HS-27A (cell line): ENCODE measurements at places on chromosomes 3 and 15.
A peak's percentile ranks its signal among the peaks of the same experiment; 100 is the strongest.

- DNase-seq = no peak
Measured at GRCh38 chr3:126155819-126156218, 24.6 kb downstream of the ALDH1L1 start.

DNA sequence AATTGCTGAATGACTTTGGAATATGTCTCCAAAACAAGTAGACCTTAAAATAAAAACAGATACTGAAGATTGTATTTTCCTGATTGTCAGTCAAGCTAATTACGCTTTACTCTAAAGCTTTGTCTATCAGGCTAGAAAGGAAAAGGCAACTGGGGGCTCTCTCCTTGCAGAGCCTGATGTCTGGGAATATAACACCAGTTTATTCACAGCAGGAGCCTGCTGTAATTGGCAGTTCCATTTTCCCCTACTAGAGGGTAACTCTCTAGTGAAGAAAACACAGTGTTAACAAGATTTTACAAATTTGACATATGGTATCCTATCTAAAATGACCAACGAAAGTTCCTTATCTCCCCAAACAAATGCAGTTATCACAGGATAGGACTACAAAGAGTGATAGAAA is 158.8 kb downstream of the PDZRN3 start:
- DNase-seq = no peak

- no peak for DNase-seq
Measured at GRCh38 chr15:66429117-66429516, 42.4 kb downstream of the MAP2K1 start.

- no peak for DNase-seq
Measured at GRCh38 chr3:104520228-104520655, 846.5 kb upstream of the ALCAM start.

DNA sequence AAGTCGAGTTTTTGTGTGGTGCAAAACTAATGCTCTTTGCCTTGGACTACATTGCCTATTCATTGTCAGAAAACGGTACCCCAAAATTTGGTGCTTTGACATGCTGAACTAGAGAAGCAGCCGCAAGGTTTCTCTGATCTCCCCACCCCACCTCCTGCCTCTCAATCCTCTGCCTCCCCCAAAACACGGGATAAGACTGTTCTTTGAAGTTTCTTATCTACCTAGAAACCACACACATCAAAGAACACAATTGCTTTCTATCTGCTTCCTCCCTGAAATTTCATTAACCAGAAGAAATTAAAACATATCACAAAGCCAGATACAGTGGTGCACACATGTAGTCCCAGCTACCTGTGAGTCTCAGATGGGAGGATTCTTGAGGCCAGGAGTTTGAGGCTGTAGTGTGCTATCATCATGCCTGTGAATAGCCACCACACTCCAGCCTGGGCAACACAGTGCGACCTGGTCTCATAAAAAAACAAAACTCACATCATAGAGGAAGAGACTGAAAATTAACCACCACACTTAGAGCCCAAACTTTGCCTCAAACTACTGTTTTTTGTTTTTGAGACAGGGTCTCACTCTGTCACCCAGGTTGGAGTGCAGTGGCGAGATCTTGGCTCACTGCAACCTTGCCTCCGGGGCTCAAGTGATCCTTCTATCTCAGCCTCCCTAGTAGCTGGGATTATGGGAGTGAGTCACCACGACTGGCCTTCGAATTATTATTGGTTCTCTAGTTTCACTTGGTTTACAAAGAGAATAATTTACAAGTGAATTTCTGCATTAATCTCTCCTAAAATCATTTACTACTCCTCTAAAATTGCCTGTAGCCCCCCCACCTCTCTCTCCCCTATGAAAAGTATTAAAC is 2.7 kb upstream of the PCNP start:
- no peak for DNase-seq

DNA sequence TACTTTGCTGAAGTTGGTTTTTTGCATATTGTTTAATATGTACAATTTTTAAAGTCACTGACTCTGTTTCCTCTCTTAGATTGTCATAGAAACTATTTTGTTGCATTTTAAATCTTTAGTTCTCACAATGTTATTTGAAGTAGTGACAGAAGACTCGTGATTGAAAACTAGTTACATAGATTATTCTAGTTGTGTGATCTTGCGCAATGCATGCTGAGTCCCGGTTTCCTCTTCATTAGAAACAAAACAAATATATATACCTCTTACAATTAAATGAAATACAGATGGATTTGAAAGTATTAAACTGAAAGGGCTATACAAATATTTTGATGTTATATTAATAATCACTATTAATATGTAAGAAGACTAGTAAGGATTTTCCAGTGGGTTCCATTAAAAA is 333.0 kb downstream of the LPP start:
- no peak for DNase-seq

DNA sequence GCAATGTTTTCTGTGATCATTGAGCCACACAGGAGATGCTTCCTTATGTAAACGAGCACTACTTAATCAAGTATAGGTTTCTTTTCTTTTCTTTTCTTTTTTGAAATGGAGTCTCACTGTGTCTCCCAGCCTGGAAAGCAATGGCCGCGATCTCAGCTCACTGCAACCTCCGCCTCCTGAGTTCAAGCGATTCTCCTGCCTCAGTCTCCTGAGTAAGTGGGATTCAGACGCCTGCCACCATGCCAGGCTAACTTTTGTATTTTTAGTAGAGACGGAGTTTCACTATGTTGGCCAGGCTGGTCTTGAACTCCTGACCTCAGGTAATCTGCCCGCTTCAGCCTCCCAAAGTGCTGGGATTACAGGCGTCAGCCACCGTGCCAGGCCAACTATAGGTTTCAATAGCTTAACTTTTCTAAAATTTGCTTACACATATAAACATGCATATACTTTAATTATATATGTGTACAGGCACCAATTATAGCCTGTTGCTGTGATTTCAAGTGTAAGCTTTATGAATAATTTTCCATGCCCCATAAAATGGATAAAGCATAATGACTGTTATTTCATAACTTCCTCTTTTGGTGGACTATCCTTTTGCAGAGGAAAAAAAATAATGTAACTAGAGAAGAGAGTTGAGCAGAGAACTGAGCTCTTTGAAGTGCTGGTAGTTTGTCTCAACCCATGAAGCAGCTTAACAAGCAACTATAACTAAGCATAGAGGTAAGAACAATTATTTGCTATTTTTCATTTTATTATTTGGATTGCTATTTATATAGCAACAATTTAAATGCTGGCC is 24.8 kb upstream of the MBNL1 start:
- no peak for DNase-seq

DNA sequence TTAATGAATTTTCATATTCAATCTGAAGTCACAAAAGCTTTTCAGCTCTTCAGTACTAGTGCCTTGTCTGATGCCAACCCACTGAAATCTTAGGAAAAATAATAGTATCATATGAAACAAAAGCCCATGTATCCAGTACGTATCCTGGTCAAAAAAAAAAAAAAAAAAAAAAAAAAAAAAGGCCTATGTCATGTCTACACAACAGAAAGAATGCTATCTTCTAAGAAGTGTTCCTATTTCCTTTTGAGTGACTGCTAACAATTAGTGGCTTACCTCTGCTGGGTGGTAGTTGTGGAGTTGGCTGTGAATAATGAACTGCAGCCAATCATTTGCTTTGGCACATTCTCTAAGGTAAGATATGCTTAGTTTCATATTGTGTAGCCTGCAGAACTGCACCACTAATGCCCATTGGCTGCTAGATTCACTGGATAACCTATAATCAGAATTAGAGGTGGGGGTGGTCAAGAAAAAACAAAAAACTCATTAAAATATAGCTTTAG is 59.6 kb downstream of the EIF3J start:
- DNase-seq = no peak

DNA sequence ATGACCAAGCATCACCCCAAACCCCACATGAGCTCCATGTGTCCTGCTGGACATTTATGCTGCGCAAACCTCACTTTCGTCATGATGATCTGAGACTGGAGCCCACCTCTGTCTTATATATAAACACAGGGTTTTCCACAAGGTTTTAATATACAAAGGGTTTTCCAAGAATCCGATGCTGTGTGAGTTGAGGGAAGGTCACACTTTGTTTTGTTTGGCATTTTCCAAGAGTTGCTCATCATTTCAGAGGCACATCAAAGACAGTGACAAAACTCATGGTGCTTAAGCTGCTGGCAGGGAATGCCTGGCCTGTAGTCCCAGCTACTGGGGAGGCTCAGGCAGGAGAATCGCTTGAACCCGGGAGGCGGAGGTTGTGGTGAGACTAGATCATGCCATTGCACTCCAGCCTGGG is 20.0 kb downstream of the EFCC1 start:
- no peak for DNase-seq

GRCh38 chr15:68277131-68277602 is 378 bp upstream of the FEM1B start:
- DNase-seq = no peak

GRCh38 chr3:169526246-169526645 is 137.3 kb downstream of the MECOM start:
- DNase-seq = peak; percentile 43

- DNase-seq = no peak
Measured at GRCh38 chr3:151421938-151422337, 37.4 kb upstream of the P2RY12 start.

DNA sequence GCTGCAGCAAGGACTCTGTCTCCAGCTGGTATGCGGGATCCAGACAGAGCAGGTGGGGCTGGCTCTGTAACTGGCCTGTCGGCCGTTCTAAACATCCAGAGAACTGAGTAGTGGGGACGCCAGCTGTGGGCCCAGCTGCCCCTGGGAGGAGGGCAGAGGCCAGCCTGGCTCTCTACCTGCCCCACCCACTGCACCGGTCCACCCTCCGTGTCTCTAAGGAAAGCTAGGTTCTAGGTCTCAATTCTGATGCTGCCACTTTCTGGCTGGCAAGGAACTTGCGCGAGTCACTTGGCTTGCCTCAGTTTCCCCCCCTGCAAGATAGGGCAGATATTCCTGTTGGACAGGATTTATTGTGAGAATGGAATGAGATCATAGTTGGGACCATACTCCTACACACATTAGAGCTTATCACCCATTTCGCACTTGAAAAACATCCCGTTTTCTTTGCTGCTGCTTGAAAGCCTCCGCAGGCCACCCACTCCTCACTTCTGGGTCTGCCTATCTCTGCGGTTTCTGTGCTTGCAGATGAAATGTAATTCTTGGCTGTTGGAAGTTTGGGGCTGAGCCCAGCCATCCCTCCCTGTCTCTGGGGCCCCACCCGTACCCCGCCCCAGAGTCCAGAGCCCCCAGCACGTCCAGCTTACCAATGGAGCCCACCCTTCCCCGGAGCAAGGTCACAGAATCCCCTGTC is 65.8 kb downstream of the IQSEC1 start:
- no peak for DNase-seq

- DNase-seq = peak; percentile 61
Measured at GRCh38 chr3:192091831-192092230, 630.9 kb downstream of the PYDC2 start.

DNA sequence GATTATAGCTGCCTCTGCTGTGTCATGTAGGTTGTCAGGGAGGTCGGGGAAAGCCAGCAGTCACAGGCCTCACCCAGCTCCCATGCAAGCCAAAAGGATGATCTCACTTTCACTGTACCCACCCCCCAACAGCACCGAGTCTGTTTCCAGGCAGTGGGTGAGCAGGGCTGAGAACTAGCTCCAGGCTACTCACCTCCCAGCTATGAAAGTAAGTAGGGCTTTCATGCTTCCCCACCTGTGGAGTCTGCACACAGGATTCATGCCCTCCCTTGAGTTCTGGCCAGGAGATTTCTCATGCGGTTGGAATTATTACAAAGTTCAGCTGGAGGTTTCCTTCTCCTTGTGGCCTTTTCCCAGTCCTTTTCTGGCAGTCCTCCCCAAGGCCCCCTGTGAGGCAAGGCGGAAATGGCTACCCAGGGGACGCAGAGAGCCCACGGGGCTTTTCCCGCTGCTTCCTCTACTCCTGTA is 356.2 kb downstream of the SV2B start:
- no peak for DNase-seq

- DNase-seq = no peak
Measured at GRCh38 chr3:135637013-135637412, 328.5 kb upstream of the PPP2R3A start.

GRCh38 chr3:106380232-106380631 is 511.4 kb upstream of the CBLB start:
- DNase-seq = no peak

DNA sequence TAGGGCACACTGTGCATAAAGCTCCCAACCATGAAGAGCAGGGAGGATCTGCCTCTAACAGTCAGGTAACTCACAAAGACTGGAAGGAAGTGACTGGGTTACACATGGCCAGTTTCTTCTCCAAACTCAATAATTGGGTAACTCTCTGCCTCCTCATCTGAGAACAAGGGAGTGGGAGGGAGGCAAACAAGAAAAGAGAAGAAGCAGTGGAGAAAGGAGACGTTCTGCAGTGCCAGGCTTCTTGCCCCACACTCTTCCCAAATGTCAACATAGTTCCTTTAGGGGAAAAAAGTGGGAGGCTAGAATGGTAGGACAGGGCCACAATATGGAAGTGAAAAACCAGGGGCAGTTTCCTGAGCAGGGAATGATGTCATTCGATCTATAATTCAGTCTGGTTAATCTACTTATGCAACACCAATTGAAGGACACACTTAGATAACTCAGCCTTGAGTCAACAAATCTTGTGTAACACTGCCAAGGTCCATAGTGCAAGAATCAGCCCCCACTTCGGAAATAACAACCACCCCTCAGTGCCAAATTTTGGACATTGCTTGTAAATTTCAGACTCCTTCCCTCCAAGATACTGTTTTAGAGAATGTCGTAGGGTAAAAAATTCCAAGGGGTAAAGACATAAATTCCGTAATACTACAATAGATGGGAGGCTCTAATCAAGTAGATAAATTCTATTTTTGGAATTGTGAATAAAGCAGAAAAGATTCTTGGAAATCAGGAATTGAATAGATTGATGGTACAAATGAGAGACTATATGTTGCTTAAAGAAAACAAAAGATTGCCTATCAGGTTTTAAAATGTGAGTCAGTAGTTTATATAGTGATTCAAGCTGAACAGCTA is 143.0 kb downstream of the LPP start:
- DNase-seq = no peak
